ENCODE measurements at places on chromosomes 5 and 9.

- peak; percentile 7 for DNase-seq
- H3K4me3 ChIP-seq = no peak overlapping the region
- H3K36me3 ChIP-seq = peaks cover 36% of the 10 kb centered on the region
- H3K4me1 ChIP-seq = peaks cover 5% of the 10 kb centered on the region
Measured at GRCh38 chr5:36199620-36200019, 42.1 kb downstream of the NADK2 start.

GRCh38 chr9:116460026-116460425 is 227.1 kb upstream of the TRIM32 start:
- no peak overlapping the region for H3K27ac ChIP-seq
- no peak for DNase-seq
- H3K4me1 ChIP-seq = no peaks in the 10 kb centered on the region
- no peaks in the 10 kb centered on the region for H3K36me3 ChIP-seq

GRCh38 chr9:136720251-136720897 is 8.0 kb downstream of the DIPK1B start:
- H3K4me1 ChIP-seq = peaks cover 21% of the 10 kb centered on the region
- no peaks in the 10 kb centered on the region for H3K27me3 ChIP-seq
- peaks cover 34% of the 10 kb centered on the region for H3K36me3 ChIP-seq
- no peak overlapping the region for H3K4me3 ChIP-seq
- peak; percentile 55 for DNase-seq
- H3K27ac ChIP-seq = no peak overlapping the region

- no peak overlapping the region for H3K4me3 ChIP-seq
- no peak for DNase-seq
- H3K36me3 ChIP-seq = no peaks in the 10 kb centered on the region
- H3K4me1 ChIP-seq = peaks cover 14% of the 10 kb centered on the region
Measured at GRCh38 chr9:35518225-35518821, 28.4 kb downstream of the RUSC2 start.

GRCh38 chr5:53575101-53575500 is 14.7 kb downstream of the NDUFS4 start:
- no peak for DNase-seq
- no peaks in the 10 kb centered on the region for H3K27me3 ChIP-seq
- no peak overlapping the region for H3K27ac ChIP-seq
- H3K4me3 ChIP-seq = no peak overlapping the region
- H3K4me1 ChIP-seq = no peaks in the 10 kb centered on the region

- no peak overlapping the region for H3K4me3 ChIP-seq
- no peaks in the 10 kb centered on the region for H3K27me3 ChIP-seq
- H3K36me3 ChIP-seq = no peaks in the 10 kb centered on the region
- DNase-seq = no peak
- peaks cover 7% of the 10 kb centered on the region for H3K4me1 ChIP-seq
- H3K27ac ChIP-seq = no peak overlapping the region
Measured at GRCh38 chr9:133420392-133420827, 1.8 kb upstream of the ADAMTS13 start.

GRCh38 chr5:169354263-169354662 is 53.3 kb upstream of the SLIT3 start:
- no peaks in the 10 kb centered on the region for H3K36me3 ChIP-seq
- no peak overlapping the region for H3K4me3 ChIP-seq
- DNase-seq = no peak
- H3K27ac ChIP-seq = no peak overlapping the region

DNA sequence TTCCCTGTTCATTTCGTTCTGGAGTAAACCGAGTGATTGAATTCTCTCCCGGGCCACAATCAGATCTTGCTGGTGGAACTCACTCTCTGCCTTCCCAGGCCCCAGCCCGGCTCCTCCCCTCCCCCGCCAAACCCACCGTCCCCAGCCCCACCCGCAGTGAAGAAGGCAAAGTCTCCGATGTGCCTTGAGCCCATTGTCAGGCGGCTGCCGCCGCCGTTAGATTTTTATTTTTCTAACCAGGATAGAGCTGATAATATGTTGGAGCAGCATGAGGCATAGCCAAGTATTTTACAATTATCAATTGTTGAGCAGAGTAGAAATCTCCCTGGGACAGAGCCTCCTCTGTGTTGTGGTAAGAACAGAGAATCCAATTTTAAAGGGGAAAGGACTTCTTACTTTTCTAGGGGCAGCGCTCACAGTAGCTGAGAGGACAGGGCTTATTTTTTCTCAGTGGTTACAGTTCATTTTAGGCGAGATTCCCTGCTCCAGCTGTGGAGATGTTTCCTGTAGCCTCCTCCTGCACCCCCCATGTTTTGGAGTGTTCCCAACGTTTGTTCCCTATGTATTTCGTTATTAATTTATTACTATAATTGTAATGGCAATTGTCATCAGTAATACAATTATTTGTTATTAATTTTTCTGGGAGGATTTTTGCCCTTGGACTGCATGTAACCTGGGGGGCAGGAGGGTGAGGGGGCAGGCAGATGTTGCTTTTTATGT is 1.3 kb downstream of the PSAT1 start:
- H3K4me3 ChIP-seq = peak overlapping the region; percentile 94
- peak overlapping the region; percentile 97 for H3K27ac ChIP-seq
- H3K27me3 ChIP-seq = no peaks in the 10 kb centered on the region
- H3K36me3 ChIP-seq = peaks cover 40% of the 10 kb centered on the region

DNA sequence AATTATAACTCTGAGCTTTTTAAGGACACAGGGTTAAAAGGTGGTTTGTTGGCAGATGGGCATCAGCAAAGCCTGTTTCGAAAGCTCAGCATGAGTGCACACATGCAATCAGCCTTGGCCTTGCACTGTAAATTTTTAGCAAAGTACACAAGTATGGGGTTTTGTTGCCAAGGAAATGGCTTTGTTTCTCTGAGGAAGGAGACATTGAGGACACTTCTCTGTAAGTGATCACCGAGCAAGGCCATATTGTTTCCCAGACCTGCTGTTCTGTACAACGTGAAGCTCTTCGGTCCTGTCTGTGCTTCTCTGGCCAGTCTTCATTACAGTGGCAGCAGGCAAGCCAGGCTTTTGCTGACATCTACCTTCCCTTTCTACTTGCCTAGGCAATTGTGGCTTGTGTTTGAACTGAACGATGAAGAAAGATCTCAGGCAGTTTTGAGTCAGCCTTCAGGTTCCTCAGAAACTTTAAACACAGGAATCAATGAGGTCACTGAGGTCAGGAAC is 27.9 kb upstream of the GLRX start:
- H3K36me3 ChIP-seq = no peaks in the 10 kb centered on the region
- no peaks in the 10 kb centered on the region for H3K27me3 ChIP-seq
- H3K4me3 ChIP-seq = no peak overlapping the region
- DNase-seq = no peak

Measured in A673 (cell line).